Smooth muscle cell of the coronary artery (primary cell): ENCODE measurements at places on chromosomes 7 and 10. TPM values are rescaled to one million over a fixed set of nuclear protein-coding genes. Genes with fewer than 3 reads are reported as not detected.

The CYP3A5 gene
- not detected in 2 replicates for total RNA-seq

The GNAI1 gene
- total RNA-seq = 7.4 and 35.8 TPM in 2 replicates

The ADARB2 gene
- total RNA-seq = not detected in 2 replicates

The IGFBP1 gene
- total RNA-seq = not detected in 2 replicates

The AKAP9 gene
- total RNA-seq = 26.2 and 43.1 TPM in 2 replicates

The LDB3 gene
- total RNA-seq = 0.08 TPM in 1 of 2 replicates, not detected in the other

The OR2A5 gene
- not detected in 2 replicates for total RNA-seq

The BTRC gene
- 10.1 and 13.2 TPM in 2 replicates for total RNA-seq

The SLC39A12 gene
- total RNA-seq = not detected in 2 replicates

The ING3 gene
- total RNA-seq = 5.5 and 8.5 TPM in 2 replicates

The EGR2 gene
- 0.15 and 1.3 TPM in 2 replicates for total RNA-seq

The DNAJC30 gene
- total RNA-seq = 1.8 and 2.0 TPM in 2 replicates

The C7orf57 gene
- not detected in 2 replicates for total RNA-seq

The CTTNBP2 gene
- 0.08 and 0.12 TPM in 2 replicates for total RNA-seq

The RNF148 gene
- 0.45 and 0.82 TPM in 2 replicates for total RNA-seq

The ETV1 gene
- total RNA-seq = 8.0 and 13.2 TPM in 2 replicates

The SFRP4 gene
- 65.8 and 137 TPM in 2 replicates for total RNA-seq

The NCAPG2 gene
- 9.9 and 10.2 TPM in 2 replicates for total RNA-seq

The AKR1C4 gene
- not detected in 2 replicates for total RNA-seq

The ADAP1 gene
- total RNA-seq = 2.3 and 4.0 TPM in 2 replicates

The PRSS37 gene
- total RNA-seq = not detected in 2 replicates

The SLC13A1 gene
- total RNA-seq = not detected in 2 replicates

The TCF7L2 gene
- total RNA-seq = 3.2 and 4.1 TPM in 2 replicates

The TMEM270 gene
- total RNA-seq = not detected in 2 replicates

The MAGI2 gene
- total RNA-seq = 2.4 and 5.1 TPM in 2 replicates

The KCP gene
- total RNA-seq = 0.08 and 0.94 TPM in 2 replicates

The POU6F2 gene
- total RNA-seq = not detected in 2 replicates

The VENTX gene
- total RNA-seq = not detected in 2 replicates

The SNX10 gene
- total RNA-seq = 1.3 TPM in 1 of 2 replicates, not detected in the other

The HABP2 gene
- not detected in 2 replicates for total RNA-seq
